Osteoblast (primary cell): ENCODE measurements at places on chromosomes 16 and 17. TPM values are rescaled to one million over a fixed set of nuclear protein-coding genes. Genes with fewer than 3 reads are reported as not detected.

The SEPTIN12 gene
- total RNA-seq: not detected in 2 replicates

The MFSD6L gene
- not detected in 2 replicates for total RNA-seq

DNA sequence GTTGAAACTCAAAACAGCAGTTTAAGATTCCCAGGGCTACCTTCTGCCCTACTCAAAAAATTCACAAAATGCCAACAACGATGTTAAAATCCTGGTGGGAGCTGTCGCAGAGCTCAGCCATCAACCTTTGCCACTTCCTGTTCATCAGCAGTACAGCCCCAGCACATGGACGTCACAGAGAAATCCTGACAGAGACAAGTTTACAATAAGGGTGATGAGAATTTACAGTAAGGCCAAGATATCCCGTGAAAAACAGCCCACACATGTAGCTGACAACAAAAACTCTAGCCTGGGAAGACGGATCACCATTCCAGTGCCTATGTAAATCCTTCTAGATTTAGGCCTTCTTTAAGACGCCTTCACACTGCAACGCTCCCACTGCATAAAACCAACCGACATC is 18.8 kb downstream of the USP22 start:
- DNase-seq: no peak

- no peak for DNase-seq
Measured at GRCh38 chr16:47848421-47849109, 307.2 kb downstream of the ABCC12 start.

GRCh38 chr16:88526906-88527185 is 43.4 kb upstream of the ZC3H18 start:
- peak; percentile 91 for DNase-seq

GRCh38 chr16:50381679-50382440 is 13.1 kb upstream of the BRD7 start:
- no peak for DNase-seq

DNA sequence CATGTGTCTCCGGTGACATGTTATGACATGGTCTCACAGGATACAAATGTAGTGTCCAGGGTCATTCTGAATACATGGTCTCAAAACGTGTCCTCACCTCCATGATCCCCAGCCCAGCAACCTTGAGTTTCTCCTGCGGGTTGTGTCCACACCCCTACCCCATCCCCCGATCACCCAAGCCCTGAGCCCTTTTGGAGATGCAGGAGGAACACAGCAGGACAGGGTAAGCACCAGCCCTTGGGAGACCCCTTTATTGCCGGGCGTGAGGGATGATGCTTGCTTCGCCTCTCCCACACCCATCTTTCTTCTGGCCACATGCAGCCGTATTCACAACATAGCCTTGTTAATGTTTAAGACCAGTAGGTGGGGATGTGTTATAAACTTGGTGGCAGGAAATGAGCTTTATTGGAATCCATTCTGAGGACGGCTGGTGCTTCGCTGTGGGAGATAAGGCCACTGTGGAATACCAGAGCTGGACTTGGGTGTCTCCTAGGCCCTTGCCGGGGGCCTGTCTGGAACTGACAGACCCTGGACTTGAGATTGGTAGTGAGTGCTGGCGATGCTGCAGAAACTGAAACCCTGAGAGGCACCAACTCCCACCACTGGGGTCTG is 5.5 kb downstream of the TMEM132E start:
- DNase-seq: peak; percentile 87

- no peak for DNase-seq
Measured at GRCh38 chr17:10197721-10198508, 491 bp downstream of the GAS7 start.

DNA sequence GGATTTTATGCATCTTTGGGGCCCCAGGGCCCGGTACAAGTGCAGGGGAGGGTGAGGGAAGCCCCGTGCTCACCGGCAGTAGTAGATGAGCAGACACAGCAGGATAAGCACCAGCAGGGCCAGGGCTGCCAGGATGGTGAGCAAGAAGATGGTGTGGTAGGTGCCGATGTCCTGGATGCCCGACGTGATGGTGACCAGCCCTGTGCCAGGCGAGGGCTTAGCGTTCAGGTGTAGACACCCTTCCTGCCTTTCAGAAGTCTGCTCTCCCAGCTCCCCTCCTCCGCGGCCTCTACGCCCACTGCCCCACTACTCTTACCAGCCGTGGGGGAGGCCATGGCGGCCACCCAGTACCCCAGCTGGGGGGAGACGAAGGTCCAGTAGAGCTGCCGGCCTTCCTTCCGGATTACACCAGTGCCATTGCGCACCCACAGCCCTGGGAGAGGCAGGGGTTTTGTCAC is 8.0 kb downstream of the FAM171A2 start:
- DNase-seq: peak; percentile 67

- no peak for DNase-seq
Measured at GRCh38 chr17:8744086-8744785, 400 bp downstream of the CCDC42 start.

DNA sequence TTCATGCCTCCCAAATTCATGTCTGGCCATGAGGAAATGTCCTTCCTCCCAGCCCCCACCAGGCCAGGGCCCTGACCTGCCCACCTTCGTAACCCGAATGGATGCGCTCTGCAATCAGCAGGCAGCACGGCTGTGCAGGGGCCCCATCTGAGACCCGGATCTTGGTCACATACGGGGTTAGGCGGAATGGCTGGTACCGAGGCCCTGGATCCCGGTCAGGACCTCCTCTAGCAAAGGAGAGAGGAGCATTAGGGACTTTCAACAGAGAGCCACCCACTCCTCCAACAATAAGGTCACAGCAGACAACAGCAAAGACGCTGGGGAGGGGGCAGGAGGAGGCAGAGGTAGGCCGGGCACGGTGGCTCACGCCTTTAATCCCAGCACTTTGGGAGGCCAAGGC is 3.6 kb downstream of the PER1 start:
- DNase-seq: peak; percentile 41

DNA sequence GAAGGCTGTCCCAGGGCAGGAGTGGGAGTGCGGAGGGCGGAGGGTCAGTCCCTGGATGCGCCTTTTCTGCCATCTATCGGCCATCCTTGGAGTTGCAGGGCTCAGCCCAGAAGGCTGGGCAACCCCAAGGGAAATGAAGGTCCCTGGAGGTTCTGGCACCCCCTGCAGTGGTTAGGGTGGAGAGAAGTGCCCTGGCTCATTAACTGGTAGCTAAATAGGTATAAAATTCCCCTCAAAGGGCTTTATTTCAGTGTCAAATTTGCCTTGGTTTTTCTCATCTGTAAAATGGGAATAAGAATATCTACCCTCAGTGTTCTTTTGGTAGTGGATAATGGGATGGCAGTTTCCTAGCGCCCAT is 22.4 kb downstream of the C17orf75 start:
- peak; percentile 92 for DNase-seq

DNA sequence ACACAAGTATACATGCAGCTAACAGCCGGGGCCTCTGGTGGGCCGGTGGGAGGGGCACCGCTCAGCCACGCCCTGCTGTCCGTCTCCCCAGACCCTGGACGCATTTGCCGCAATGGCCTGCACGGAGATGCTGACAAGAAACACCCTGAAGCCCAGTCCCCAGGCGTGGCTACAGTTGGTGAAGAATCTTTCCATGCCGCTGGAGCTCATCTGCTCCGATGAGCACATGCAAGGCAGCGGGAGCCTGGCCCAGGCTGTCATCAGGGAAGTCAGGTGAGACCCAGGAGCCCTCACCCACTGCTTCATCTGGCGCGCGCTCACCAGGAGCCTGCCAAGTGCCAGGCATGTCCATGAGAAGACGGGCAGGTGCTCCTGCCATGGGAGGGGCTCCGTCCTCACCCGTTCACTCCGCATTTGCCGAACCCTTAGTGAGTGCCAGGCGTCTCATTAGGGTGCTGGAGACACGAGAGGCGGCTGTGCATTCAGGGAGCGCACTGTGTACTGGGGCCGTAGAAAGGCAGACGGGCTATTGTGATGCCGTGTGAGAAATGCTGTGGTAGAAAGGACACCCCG is 51.4 kb upstream of the ENDOV start:
- DNase-seq: peak; percentile 68

GRCh38 chr16:58684354-58685083 is at the start of gene SLC38A7:
Gene SLC38A7, minus strand, starts transcription at chr16:58684770. Its CDS starts 4,644 bp downstream, at chr16:58680126.
- peak; percentile 98 for DNase-seq

- peak; percentile 98 for DNase-seq
Measured at GRCh38 chr16:2194852-2195321, 1.5 kb downstream of the CASKIN1 start.

DNA sequence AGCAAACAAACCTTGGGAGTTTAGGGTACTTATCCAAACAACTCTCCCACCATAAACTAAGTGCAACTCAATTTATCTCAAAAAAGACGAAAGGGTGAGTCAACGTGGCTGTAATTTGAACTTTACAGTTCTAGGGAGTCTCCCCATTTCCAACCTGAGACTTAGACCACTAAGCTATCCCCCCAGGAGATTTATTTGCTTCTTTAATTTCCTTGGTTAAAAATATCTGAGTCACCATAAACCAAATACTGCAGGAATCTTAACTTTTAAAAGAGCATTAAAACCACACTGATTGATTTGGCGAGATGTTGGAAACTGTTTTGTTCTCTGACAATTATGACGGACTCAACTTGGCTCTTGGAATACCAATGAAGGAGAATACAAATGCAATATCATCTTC is 299.3 kb upstream of the SOX9 start:
- no peak for DNase-seq

- peak; percentile 3 for DNase-seq
Measured at GRCh38 chr16:9061358-9061813, 30.1 kb upstream of the HAPSTR1 start.
